ENCODE measurements at places on chromosomes 6 and 20.
A peak's percentile ranks its signal among the peaks of the same experiment; 100 is the strongest.

DNA sequence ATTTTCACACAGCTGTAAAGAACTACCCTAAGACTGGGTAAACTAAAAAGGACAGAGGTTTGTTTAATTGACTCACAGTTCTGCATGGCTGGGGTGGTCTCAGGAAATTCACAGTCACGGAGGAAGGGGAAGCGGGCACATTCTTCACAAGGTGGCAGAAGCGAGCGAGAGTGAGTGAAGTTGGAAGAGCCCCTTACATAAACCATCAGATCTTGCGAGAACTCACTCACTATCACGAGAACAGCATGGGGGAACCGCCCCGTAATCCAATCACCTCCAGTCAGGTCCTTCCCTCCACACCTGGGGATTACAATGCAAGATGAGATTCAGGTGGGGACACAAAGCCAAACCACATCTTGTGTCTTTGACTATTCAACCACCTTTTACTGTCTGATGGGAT, 700.5 kb downstream of the TENT5A start:
- no peak for DNase-seq

DNA sequence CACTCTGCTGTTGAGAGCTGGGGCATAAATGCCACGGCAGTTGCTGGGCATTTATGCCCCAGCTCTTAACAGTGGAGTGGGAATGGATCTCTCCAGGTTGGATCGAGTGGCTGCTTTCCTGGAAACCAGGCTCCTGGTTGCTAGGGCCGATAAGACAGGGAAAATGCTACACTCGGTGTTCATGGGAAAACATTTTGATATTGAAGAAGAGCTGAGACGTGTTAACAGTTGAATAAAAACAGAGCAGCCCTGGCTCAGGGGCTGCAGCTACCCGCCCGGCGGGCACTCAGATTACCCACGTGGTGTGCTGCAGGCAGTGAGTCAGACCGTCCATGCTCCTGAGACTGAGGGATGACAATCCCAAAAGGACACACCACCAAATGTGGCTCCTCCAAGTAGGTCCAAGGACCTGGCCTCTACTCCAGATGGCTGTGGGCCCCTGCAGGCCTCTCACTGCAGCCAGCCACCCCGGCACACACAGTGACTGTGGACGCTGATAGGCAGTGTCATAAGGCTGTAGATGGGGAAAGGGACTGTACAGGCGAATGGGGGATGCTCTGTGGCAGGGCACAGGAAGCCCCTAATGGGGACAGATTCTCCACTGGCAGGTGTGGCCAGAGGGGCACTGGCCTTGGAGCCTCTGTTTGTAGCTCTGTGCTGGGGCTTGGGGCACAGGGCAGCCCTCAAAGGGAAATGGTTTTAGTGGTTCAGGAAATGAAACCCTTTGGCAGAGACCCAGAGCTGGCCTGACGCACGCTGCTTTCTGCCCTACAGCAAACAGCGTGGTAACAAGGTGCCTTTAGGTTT, 237.8 kb downstream of the LY86 start:
- no peak for DNase-seq

DNA sequence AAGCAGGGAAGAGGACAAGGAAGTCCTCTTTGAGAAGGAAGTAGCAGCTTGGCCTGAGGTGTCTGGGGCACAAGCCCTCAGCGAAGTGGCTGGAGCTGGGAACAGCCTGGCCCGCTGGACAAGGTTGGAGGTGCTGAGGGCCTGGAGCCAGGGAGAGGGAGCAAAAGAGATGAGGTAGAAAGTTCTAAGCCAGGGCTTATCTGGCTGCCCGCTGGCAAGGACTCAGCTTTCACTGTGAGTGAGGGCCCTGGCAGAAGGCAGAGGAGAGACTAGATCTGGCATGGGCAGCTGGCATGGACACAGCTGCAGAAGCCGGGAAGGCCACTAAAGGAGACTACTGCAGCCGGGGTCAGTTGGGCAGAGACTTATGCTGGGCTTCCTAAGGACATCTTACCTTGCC, 21.8 kb upstream of the PCMTD2 start:
- no peak for DNase-seq

GRCh38 chr20:38331814-38332213, 14.5 kb upstream of the LBP start:
- DNase-seq = no peak

GRCh38 chr6:135887069-135887468, 35.6 kb downstream of the PDE7B start:
- DNase-seq = no peak

DNA sequence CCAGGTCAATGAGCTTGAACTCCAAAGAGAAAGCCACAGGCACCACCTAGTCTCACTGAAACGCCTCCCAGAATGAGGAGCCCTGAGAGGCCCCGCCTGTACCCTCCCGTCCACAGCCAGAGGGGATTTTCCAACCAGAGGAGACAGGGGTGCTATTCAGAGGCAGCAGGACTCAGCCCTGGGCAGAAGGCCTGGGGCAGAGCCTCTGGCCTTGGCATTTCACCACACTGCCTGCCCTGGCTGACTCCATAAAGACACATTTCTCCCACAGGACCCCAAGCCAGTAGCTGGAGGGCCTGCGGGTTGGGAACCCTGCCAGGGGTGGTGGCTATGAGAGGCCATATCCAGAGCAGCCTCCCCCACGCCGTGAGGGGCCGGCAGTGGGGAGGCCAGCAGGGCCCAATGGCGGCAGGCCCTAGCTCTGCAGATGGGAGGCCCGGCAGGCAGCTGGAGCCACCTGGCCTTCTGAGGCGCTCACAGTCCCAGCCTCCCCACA, 159.3 kb downstream of the PREX1 start:
- DNase-seq = no peak

- DNase-seq = no peak
Measured at GRCh38 chr6:79993012-79993910, 11.2 kb upstream of the TTK start.

DNA sequence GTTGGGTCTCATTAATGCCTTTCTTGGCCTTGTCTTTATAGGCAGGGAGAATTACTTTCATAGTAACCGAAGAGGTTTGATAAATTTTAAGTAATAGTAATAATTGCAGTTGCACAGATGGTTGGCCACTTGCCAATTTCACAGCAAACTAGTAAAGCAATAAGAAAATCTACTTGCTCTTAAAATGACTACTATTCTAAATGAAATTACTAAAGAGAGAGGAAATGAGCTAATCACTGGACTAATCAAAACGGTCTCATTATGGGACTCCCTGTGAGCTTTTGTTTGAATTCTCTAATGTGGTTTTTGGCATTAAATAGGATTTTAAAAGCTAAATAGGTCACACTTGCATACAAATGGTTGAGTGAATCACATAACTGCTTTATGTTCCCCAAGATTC, 227.4 kb upstream of the PLN start:
- no peak for DNase-seq

DNA sequence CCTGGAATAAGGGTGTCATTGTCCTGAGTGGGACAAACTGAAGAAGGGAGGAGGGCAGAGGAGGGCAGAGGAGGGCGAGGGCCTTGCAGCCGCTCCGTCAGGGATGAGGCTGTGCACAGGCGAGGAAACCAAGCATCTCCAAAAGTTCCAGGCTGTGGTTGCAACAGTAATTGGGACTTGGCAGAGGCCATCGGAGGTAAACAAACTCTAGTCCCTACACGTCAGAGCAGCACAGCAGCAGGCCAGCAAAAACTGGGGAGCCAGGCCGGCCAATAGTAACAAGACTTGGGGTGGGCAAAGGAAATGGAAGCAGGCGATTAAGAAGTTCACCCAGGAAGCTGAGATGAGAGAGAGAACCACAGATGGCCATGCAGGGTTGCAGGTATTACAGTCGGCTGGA, 142.8 kb downstream of the SMOC2 start:
- DNase-seq = no peak

DNA sequence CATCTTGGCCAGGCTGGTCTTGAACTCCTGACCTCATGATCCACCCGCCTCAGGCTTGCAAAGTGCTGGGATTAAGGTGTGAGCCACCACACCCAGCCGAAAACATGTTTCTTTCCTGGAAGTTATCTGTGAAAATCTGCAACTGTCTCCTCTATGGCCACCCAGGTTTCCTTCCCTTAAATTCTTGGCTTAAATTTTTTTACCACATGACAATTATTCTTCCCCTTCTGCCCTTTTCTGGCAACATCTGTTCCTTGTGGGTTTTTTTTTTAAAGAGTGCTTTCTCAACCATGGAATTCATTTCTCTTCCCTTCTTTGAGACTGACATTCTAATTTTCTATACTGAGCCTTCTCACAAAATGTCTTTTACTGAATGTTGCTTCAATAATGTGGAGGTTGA, 59.6 kb downstream of the DOK5 start:
- DNase-seq = no peak

DNA sequence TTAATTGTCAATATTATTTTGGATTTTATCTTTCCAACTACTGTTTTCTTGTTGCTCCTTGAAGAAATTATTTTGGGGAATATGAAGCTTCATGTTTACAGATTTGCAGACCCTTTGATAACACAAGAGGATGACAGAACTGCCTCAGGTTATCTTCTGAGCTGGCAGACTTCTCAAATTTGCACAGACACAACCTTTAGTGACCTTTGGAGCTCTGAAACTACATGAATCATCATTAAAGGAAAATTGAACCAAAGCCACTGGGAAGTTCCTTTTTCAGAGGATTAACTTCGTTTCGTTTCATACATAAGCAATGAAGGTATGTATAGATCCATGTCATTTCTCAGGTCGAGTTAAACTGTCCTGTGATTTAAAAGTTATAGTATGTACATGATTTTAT, 85.9 kb downstream of the FBXO5 start:
- DNase-seq = no peak

GRCh38 chr6:125346201-125346925, 44.6 kb upstream of the HDDC2 start:
- no peak for DNase-seq

DNA sequence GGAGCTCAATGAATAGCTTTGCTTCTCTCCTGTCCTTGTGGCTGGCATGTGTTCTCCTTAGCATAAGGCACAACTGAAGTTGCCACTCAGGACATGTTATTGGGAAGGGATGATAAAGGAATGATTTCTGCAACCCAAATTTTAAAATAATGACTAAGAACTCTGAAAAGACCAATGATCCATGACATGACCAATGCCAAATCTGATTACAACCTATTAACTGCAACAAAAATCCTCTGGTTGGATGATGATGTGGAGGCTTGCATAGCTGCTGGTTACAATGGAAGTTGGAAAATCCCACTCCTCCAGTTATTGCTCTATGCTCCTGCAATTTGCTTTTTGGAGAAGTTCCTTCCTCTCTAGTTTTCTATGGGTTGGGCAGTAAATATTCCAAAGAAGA, 63.4 kb upstream of the FBXL4 start:
- DNase-seq = no peak

DNA sequence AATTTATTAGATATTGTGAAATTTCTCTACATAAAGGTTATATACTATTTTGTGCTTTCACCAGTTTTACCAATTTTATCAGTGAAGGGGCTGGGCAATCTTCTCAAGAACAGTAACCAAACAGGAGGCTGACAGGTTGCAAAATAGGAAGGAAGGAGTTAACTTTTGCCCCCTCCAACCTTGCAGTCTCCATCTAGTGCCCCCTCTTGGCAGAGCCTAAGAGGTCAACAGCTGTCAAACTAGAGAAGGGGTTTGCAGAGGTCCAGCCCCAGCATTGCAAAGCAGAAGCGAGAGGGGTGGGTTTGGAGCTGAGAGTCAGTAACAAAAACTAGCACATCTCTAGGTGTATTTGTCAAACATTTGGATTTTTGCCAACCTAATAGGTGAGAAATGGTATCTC, 391.0 kb downstream of the CDC5L start:
- DNase-seq = no peak

DNA sequence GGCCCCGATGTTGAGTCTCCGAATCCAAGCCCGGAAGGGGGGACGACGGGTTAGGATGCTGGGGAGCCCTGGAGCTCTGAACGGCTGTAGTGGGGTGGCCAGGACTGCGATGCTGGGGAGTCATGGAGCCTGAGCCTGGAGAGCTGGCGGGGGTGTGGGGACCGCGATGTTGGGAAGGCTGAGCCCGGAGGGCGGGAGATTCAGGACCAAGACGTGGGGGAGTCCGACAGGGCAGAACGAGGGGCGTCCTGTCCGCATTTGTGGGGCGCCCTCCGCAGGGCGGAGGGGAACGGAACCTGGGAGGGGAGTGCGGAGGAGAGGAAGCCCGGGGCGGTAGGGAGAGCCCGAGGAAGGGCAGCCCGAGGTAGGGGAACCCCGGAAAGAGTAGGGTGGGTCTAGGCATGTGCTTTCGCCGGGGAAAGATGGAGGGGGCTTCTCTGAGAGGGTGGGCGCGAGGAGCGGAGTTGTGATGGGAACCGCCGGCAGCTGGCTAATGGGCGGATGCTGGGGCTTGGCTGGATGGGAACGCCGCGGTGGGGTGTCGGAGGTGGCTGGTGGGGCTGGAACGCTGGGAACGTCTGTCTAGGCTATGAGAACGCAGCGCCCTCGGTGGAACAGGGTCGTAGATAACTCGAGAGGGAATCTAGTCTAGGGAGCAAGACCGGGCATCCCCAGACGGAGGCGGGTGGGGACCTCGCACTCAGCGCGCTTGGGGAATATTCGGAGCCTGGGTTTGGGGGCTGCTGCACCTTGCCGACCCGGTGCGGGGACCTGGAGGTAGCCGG, 684 bp downstream of the PAQR8 start:
- DNase-seq = peak; percentile 46
